Vagina (tissue), 2 donors: ENCODE measurements at places on chromosomes 6 and 20. TPM values are rescaled to one million over a fixed set of nuclear protein-coding genes. Genes with fewer than 3 reads are reported as not detected.

DNA sequence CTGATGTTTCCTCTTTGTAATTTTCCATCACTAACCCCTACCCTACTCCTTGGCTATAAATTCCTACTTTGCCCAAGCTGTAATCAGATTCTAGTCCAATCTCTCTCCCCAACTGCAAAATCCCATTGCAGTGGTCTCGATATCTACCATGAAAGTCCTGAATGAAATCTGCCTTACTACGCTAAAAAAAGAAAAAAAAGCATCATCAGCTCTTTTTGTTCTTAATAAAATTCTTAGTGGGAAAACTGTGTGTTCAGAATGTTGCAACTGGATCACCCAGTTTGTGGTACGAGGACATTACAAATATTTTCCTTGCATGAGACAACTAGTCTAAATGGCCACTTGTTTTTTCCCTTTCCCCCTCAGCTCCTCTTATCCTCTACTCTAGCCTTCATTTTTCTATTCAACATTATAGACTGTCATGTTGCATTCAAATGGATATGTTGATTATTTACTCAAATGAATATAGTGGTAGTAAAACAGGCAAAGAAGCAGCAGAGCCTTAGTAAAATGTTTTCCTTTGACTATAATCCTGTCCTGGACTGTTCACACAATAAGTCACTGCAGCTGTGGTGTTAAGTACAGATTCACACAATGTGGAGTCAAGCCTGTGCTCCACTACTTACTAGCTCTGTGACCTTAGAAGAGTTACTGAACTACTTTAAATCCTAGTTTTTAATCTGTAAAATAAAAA, 527.1 kb upstream of the MARCKS start:
- H3K36me3 ChIP-seq = no peaks in the 10 kb centered on the region
- no peak overlapping the region for H3K4me3 ChIP-seq
- H3K27me3 ChIP-seq = no peaks in the 10 kb centered on the region
- no peak overlapping the region for H3K27ac ChIP-seq
- no peak for DNase-seq

- no peak overlapping the region for H3K4me3 ChIP-seq
- no peak overlapping the region for H3K27ac ChIP-seq
- no peaks in the 10 kb centered on the region for H3K4me1 ChIP-seq
- no peak for DNase-seq
- H3K36me3 ChIP-seq = no peaks in the 10 kb centered on the region
These were observed 488.7 kb upstream of the NRSN1 start for GRCh38 chr6:23637296-23637695.

- no peak overlapping the region for H3K4me3 ChIP-seq
- H3K27ac ChIP-seq = no peak overlapping the region
- DNase-seq = no peak
- H3K27me3 ChIP-seq = no peaks in the 10 kb centered on the region
- no peaks in the 10 kb centered on the region for H3K36me3 ChIP-seq
These were observed 167.9 kb downstream of the HAO1 start for GRCh38 chr20:7772371-7772770.

GRCh38 chr20:19419396-19419795, 207.0 kb downstream of the SLC24A3 start:
- no peaks in the 10 kb centered on the region for H3K36me3 ChIP-seq
- H3K4me3 ChIP-seq = no peak overlapping the region
- DNase-seq = no peak
- H3K27ac ChIP-seq = no peak overlapping the region
- H3K27me3 ChIP-seq = no peaks in the 10 kb centered on the region

DNA sequence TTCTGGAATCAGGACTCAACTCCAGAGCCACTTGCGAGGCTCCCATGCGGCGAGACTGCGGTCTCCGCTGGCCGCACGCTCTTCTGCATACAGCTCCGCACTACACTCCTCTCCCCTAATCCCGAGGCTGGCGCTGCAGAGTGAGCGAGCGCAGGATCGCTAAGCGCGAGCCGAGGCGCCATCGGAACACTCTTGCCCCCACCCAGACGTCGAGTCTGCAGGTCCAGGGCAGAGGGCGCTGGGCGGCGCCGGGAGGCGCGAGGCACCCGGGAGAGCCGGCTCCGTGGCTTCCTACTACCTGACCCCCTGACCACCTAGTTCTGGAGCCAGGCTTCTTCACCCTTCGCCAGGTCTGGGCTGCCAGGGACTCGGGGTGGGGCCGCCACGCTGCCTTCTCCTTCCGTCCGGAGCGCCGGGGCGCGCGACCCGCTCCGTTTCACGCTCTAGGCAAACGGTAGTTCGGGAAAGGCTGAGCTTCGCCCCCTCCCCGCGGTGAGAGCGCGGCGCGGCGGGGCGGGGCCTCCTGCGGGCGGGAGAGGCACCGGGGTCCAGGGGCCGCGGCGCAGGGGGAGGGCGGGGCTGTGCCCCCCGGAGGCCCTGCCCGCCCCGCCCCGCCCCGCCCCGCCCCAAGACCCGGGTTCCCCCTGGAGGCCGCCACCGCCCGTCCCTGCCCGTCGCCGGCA, 5.4 kb upstream of the TUBB2A start:
- H3K27me3 ChIP-seq = no peaks in the 10 kb centered on the region
- no peaks in the 10 kb centered on the region for H3K36me3 ChIP-seq
- peak overlapping the region; percentile 95 for H3K27ac ChIP-seq

- H3K36me3 ChIP-seq = no peaks in the 10 kb centered on the region
- H3K4me3 ChIP-seq = no peak overlapping the region
These were observed 44.9 kb upstream of the RFPL4B start for GRCh38 chr6:112302142-112302705.

- peaks cover 6% of the 10 kb centered on the region for H3K4me1 ChIP-seq
- no peaks in the 10 kb centered on the region for H3K36me3 ChIP-seq
- H3K27ac ChIP-seq = no peak overlapping the region
- no peak overlapping the region for H3K4me3 ChIP-seq
These were observed 127.1 kb downstream of the OPRM1 start for GRCh38 chr6:154166140-154166539.

- no peaks in the 10 kb centered on the region for H3K27me3 ChIP-seq
- no peak for DNase-seq
- H3K4me3 ChIP-seq = no peak overlapping the region
These were observed 9.6 kb upstream of the SLC2A10 start for GRCh38 chr20:46699651-46700359.

GRCh38 chr6:5814901-5815300, 191.8 kb downstream of the NRN1 start:
- H3K4me1 ChIP-seq = no peaks in the 10 kb centered on the region
- no peak for DNase-seq
- H3K36me3 ChIP-seq = no peaks in the 10 kb centered on the region
- no peaks in the 10 kb centered on the region for H3K27me3 ChIP-seq
- no peak overlapping the region for H3K4me3 ChIP-seq

DNA sequence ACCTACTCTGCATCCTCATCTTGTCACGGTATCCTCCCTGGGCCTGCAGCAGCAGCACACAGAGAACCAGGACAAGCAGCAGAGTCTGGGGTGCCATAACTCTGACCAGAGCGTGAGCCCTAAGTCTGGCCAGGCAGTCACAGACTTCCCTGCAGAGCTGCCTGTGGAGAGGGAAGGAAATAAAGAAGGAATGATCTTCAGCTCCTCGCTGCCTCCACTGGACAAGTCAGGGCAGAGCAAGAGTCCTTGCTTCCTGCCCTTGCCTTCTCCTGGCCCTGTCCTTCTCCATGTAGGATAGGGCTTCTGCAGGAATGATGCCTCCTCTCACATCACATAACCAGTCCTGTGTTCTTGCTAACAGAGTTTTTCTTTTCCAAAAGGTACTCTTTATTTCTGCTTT, 15.9 kb upstream of the WFDC11 start:
- no peaks in the 10 kb centered on the region for H3K27me3 ChIP-seq
- no peak overlapping the region for H3K4me3 ChIP-seq
- DNase-seq = no peak
- no peaks in the 10 kb centered on the region for H3K4me1 ChIP-seq
- no peak overlapping the region for H3K27ac ChIP-seq

GRCh38 chr6:27494987-27495385, 22.1 kb upstream of the ZNF184 start:
- H3K36me3 ChIP-seq = no peaks in the 10 kb centered on the region
- no peak overlapping the region for H3K27ac ChIP-seq
- H3K4me3 ChIP-seq = peak overlapping the region; percentile 41

DNA sequence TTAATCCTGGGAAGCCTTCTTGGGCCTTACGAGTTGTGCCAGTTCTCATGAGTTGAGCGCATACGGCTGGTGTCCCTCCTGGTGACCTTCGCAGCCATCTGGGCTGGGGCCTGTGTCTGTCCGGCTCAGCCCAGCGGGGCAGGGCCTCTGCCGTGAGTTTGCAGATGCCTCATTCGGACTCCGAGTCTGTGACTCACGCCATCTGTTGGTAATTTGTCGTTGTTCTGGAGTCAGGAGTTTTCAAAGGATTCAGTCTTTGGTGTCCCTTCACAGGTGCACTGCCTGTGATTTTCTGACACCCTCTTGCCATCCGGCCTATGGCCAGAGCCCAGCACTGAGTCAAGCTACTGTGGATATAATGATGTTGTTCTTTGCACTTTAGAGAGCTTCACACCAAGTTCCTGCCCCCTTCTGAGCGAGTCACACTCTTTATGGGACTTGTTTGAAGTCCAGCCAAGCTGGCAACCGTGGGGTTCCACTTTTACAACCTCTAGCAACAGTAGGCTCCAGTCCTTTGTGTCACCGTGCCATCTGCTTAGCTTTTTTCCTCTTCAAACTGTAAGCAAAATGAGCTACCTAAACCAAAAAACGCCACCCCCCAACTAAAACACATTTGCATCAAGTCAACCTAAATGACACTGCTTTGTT, 175.6 kb downstream of the AIG1 start:
- no peaks in the 10 kb centered on the region for H3K27me3 ChIP-seq
- no peaks in the 10 kb centered on the region for H3K4me1 ChIP-seq
- H3K36me3 ChIP-seq = no peaks in the 10 kb centered on the region
- H3K27ac ChIP-seq = no peak overlapping the region
- H3K4me3 ChIP-seq = no peak overlapping the region
- DNase-seq = no peak

GRCh38 chr6:139446138-139446715, 71.8 kb upstream of the CITED2 start:
- no peak overlapping the region for H3K4me3 ChIP-seq
- no peaks in the 10 kb centered on the region for H3K4me1 ChIP-seq
- H3K36me3 ChIP-seq = no peaks in the 10 kb centered on the region
- no peak overlapping the region for H3K27ac ChIP-seq
- no peaks in the 10 kb centered on the region for H3K27me3 ChIP-seq
- DNase-seq = no peak

DNA sequence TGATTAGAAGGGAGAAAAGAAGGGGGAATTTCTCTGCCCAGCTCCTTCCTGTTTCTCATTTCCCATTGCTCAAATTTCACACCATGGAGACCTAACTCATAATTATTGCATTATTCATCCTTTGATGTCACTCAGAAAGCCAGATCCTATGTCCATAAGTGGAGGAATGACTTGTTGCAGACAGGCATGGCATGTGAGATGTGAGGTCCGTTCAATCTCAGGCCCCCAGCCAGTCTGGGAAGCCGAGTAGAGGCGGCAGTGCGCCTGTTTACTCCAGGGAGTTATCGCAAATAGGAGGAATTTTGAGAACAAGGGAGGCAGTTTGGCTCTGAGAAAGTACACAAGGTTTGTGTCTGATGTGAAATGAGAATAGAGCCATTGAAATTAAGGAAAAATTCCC, 26.9 kb upstream of the MOCS1 start:
- DNase-seq = no peak
- no peaks in the 10 kb centered on the region for H3K27me3 ChIP-seq
- H3K36me3 ChIP-seq = no peaks in the 10 kb centered on the region
- H3K4me1 ChIP-seq = no peaks in the 10 kb centered on the region

- H3K27me3 ChIP-seq = no peaks in the 10 kb centered on the region
- H3K4me3 ChIP-seq = no peak overlapping the region
- no peaks in the 10 kb centered on the region for H3K36me3 ChIP-seq
- no peak for DNase-seq
These were observed 29.9 kb downstream of the EFCAB8 start for GRCh38 chr20:32888636-32889035.

- no peak for DNase-seq
- peaks cover 9% of the 10 kb centered on the region for H3K4me1 ChIP-seq
- no peak overlapping the region for H3K27ac ChIP-seq
- no peak overlapping the region for H3K4me3 ChIP-seq
These were observed 142.3 kb upstream of the SLC22A16 start for GRCh38 chr6:110618591-110619267.

DNA sequence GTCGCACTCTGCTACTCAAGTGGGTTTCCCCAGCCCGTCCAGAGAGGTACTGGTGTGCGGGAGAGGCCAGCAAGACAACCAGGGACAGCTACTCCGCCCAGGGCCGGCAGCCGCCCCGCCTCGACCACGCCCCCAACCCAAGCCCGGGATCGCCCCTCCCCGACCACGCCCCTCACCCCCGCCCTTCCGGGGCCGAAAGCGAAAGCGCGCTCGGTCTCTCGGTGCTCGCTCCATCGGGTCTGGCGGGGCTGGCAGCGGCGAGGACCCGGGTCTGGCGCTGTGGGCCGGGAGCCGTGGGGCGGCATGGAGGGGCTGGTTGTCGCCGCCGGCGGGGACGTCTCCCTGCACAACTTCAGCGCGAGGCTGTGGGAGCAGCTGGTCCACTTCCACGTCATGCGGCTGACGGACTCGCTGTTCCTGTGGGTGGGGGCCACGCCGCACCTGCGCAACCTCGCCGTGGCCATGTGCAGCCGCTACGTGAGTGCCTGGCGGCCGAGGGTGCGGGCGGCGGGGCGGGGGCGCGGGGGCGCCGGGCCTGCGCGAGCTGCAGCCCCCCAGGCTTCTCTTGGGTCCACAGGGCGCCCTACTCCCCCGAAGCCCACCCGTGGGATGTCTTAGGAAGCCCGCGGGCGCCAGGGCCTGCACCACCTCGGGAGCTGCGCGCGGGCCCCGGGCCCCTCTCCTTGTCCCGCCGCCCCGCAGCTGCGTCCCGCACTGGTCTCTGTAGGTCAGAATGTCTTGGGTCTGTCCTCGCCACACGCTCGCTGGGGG, at the start of gene PSMG4:
PSMG4 (plus strand) TSS at position 228 of the 771 bp plus-strand sequence; CDS start at position 304, 76 bp downstream.
- H3K4me3 ChIP-seq = peak within 1 kb of the TSS; percentile 67
- H3K36me3 ChIP-seq = no peaks in the 10 kb centered on the region
- H3K27me3 ChIP-seq = no peaks in the 10 kb centered on the region
- no peak for DNase-seq

- H3K36me3 ChIP-seq = no peaks in the 10 kb centered on the region
- H3K27me3 ChIP-seq = no peaks in the 10 kb centered on the region
- no peak overlapping the region for H3K4me3 ChIP-seq
- H3K27ac ChIP-seq = no peak overlapping the region
These were observed 182.8 kb downstream of the UTRN start for GRCh38 chr6:144467921-144468320.

GRCh38 chr20:43767686-43768474, 41.1 kb upstream of the GTSF1L start:
- no peak overlapping the region for H3K27ac ChIP-seq
- no peak overlapping the region for H3K4me3 ChIP-seq
- no peak for DNase-seq
- no peaks in the 10 kb centered on the region for H3K4me1 ChIP-seq

Gene CAGE1
- not detected for total RNA-seq

Gene HLA-DRB5
- total RNA-seq = 4.7 TPM

Gene FANCE
- total RNA-seq = 10.1 TPM

Gene NKX2-4
- not detected for total RNA-seq

Gene CSE1L
- total RNA-seq = 39.0 TPM

Gene CALHM5
- total RNA-seq = 2.2 TPM

Gene SLC35A1
- total RNA-seq = 13.3 TPM

Gene IYD
- not detected for total RNA-seq

Gene ULBP1
- not detected for total RNA-seq

Gene CST3
- 1,106 TPM for total RNA-seq

Gene TNFRSF6B
- 16.7 TPM for total RNA-seq
